ENCODE measurements at places on chromosomes 12 and 14. TPM values are rescaled to one million over a fixed set of nuclear protein-coding genes. Genes with fewer than 3 reads are reported as not detected.

- peak; percentile 90 for DNase-seq
- H3K4me1 ChIP-seq, result peaks cover 11% of the 10 kb centered on the region
- H3K4me3 ChIP-seq, result no peak overlapping the region
- no peaks in the 10 kb centered on the region for H3K27me3 ChIP-seq
Observed at GRCh38 chr12:117486840-117487659, 125.6 kb upstream of the NOS1 start.

- no peak overlapping the region for H3K4me3 ChIP-seq
- no peak overlapping the region for H3K27ac ChIP-seq
- DNase-seq, result no peak
- H3K36me3 ChIP-seq, result no peaks in the 10 kb centered on the region
- H3K4me1 ChIP-seq, result no peaks in the 10 kb centered on the region
Observed at GRCh38 chr14:86296173-86296572, 766.2 kb downstream of the FLRT2 start.

GRCh38 chr14:22995889-22996625 is 13.7 kb upstream of the AJUBA start:
- no peak for DNase-seq
- no peaks in the 10 kb centered on the region for H3K4me1 ChIP-seq
- H3K4me3 ChIP-seq, result no peak overlapping the region
- no peaks in the 10 kb centered on the region for H3K27me3 ChIP-seq
- no peak overlapping the region for H3K27ac ChIP-seq

DNA sequence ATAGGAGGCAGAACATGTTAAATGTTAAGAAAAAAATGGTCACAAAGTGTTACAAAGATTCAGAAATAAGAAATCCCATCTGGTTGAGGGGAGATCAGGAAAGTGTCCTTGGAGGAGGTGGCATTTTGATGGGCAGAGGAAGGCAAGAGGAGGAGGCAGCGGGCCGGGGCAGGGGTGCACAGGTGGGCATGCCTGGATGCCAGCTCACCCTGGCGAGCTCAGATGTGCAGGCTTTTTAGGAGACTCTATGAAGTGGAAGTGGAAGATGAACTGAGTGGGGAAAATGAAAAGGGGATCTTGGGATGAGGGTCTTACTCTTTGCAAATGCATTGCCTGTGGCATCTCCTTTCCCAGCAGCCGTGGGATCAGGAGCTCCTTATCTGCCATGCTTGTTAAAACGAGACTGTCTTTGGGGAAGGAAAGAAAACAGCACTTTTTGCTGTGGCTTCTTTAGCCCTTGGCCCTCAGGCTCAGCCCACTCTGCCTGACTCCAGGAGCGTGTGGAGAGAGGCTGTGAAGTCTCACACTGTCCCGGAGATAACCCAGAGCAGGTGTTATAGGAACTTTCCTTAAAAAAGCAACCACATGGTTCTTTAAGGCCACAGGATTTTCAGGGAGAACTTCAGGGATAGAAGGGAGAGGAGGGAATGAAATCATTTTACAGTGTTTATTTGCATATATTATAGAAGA is 62.6 kb downstream of the ELK3 start:
- no peaks in the 10 kb centered on the region for H3K27me3 ChIP-seq
- peaks cover 22% of the 10 kb centered on the region for H3K36me3 ChIP-seq
- H3K27ac ChIP-seq, result no peak overlapping the region
- H3K4me3 ChIP-seq, result no peak overlapping the region

DNA sequence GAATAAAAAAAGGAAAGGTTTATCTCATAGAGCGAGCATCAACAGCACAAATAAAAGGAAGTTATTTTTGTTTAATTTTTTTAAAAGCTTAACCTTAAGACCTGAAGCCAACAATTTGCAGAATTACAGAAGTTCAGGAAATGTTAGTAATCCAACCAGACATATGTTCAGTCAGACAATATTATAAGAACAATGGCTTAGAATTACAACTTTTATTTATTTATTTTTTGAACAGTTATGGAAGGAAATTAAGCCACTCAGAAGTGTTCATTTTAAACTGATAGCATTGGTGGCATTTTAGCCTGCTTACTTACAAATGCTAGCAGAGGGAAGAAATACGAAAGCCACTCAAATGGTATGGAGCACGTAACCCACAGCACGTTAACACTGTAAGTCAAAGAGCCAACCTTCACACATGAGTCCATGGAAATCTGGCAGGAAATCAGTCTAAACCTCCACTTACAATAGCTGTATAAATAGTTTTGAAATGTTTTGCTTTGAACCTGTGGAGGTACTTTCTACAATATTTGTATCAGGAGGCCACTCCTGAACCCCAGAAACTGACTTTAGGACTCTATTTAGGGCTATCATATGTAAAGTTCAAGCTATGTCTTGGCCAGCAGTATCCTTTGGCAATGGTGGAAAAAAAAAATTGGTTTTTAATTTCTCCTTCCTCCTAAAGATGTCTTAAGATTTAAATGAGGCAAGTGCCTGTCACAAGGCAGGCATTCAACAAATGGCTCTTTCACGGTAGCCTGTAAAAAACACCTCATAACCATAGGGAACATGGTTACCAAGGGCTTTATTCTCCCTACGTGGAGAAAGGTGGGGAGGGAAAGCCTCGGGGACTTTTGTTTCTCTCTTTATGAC is 102.3 kb downstream of the ITPR2 start:
- H3K4me1 ChIP-seq, result no peaks in the 10 kb centered on the region
- H3K27ac ChIP-seq, result no peak overlapping the region
- DNase-seq, result no peak

- H3K27me3 ChIP-seq, result peaks cover 18% of the 10 kb centered on the region
- no peak for DNase-seq
- no peaks in the 10 kb centered on the region for H3K4me1 ChIP-seq
Observed at GRCh38 chr12:54853933-54854538, at the start of gene MUCL1. MUCL1 (plus strand) TSS chr12:54854516; CDS start chr12:54854583, 67 bp downstream.

- H3K4me1 ChIP-seq, result no peaks in the 10 kb centered on the region
- DNase-seq, result no peak
- H3K27me3 ChIP-seq, result no peaks in the 10 kb centered on the region
- H3K36me3 ChIP-seq, result no peaks in the 10 kb centered on the region
- H3K4me3 ChIP-seq, result no peak overlapping the region
- no peak overlapping the region for H3K27ac ChIP-seq
Observed at GRCh38 chr12:120749256-120749655, 23.6 kb downstream of the ACADS start.

DNA sequence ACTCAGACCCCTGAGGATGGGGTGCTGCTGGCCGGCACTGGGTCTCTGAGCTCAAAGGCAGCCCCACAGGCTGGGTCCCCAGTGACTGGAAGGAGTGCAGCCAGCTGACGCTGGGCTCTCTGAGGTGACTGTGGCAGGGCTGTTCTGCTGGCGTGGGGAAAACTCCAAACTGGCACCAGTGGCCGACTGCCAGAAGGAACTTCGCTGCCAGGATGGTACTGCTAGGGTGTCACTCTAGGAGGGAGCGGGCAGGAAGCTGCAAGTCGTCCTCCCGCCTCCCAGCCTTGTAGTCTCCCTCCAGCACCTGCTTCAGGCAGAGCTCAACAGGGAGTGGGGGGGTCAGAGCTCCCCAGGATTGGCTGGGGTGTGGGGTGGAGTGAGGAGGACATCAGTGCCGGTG is 41.3 kb downstream of the CDC42BPB start:
- DNase-seq, result no peak
- H3K36me3 ChIP-seq, result peaks cover 6% of the 10 kb centered on the region
- H3K27me3 ChIP-seq, result no peaks in the 10 kb centered on the region
- peaks cover 59% of the 10 kb centered on the region for H3K4me1 ChIP-seq
- no peak overlapping the region for H3K4me3 ChIP-seq

DNA sequence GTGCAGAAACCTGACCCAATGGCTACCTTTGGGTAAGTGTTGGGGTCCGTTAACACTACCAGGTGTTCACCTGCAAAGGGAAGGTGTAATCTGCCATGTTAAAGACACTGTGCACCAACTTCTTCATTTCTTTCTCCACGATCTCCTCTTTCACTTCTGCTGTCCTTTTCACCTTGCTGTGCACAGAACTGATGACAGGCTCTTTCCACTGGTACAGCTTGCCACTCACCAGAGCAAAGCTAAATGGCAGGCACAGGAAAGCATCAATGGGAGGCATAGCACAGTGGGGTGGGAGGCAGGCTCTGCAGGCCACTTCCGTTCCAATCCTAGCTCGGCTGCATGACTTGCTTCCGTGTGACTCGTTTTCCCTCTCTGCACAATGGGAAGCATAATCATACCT is 2.6 kb upstream of the C12orf76 start:
- no peak overlapping the region for H3K4me3 ChIP-seq
- DNase-seq, result no peak
- no peaks in the 10 kb centered on the region for H3K36me3 ChIP-seq
- peaks cover 27% of the 10 kb centered on the region for H3K4me1 ChIP-seq

GRCh38 chr12:122420471-122421162 is 1.9 kb downstream of the CLIP1 start:
- peak overlapping the region; percentile 61 for H3K4me3 ChIP-seq
- H3K27ac ChIP-seq, result peak overlapping the region; percentile 96
- peaks cover 30% of the 10 kb centered on the region for H3K4me1 ChIP-seq

DNA sequence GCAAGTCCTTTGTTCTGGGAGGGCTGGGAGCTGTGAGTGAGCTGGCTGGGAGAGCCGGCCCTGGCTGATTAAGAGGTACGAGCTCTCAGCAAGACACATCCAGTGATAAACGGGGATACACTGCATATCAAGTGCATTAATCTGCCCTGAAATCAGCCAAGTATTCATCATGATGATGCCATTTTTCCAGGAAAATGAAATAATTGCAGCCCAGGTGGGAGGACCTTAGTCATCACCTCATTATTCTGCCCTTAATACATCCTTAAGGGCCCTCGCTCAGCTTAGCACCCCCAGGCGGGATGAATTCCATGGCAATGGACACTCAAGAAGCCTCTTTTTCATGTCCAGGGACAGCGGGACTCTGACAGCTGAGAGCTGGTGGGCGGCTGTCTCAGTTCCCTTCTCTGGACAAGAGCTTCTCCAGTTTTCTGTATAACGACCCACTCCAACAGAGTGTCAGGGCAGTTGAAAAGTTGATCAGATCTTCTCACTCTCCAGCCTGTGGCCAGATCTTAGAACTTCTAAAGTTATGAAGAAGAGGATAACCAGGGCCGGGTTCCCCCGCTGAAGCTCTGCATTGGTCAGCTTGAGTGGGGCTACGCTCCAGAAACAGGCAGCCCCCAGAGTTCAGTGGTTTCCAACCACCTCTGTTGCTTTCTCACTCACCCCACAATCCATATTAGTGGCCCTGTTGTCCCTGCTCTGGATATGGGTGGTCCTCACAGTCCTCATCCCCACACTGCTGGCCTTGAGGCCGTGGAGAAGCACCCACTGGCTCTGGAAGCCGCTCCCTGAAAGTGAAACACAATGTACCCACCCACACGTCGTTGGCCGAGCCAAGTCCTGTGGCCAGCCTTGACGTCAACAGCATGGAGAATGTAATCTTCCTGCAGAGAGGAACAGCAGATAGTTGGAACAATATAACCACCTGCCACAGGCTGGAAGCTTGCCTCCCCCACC is 306.2 kb upstream of the DIO3 start:
- H3K36me3 ChIP-seq, result no peaks in the 10 kb centered on the region
- no peaks in the 10 kb centered on the region for H3K27me3 ChIP-seq
- no peak overlapping the region for H3K4me3 ChIP-seq
- H3K27ac ChIP-seq, result no peak overlapping the region

GRCh38 chr14:24674204-24674970 is 40.4 kb upstream of the GZMB start:
- H3K27me3 ChIP-seq, result no peaks in the 10 kb centered on the region
- no peaks in the 10 kb centered on the region for H3K36me3 ChIP-seq
- H3K4me1 ChIP-seq, result no peaks in the 10 kb centered on the region
- no peak for DNase-seq
- H3K27ac ChIP-seq, result no peak overlapping the region

GRCh38 chr12:71321531-71321930 is 118.1 kb upstream of the LGR5 start:
- no peaks in the 10 kb centered on the region for H3K36me3 ChIP-seq
- H3K4me1 ChIP-seq, result no peaks in the 10 kb centered on the region
- no peaks in the 10 kb centered on the region for H3K27me3 ChIP-seq

- H3K27ac ChIP-seq, result no peak overlapping the region
- no peaks in the 10 kb centered on the region for H3K27me3 ChIP-seq
- H3K4me3 ChIP-seq, result no peak overlapping the region
- H3K4me1 ChIP-seq, result no peaks in the 10 kb centered on the region
- DNase-seq, result no peak
- no peaks in the 10 kb centered on the region for H3K36me3 ChIP-seq
Observed at GRCh38 chr12:64268409-64268808, 46.3 kb upstream of the KICS2 start.

DNA sequence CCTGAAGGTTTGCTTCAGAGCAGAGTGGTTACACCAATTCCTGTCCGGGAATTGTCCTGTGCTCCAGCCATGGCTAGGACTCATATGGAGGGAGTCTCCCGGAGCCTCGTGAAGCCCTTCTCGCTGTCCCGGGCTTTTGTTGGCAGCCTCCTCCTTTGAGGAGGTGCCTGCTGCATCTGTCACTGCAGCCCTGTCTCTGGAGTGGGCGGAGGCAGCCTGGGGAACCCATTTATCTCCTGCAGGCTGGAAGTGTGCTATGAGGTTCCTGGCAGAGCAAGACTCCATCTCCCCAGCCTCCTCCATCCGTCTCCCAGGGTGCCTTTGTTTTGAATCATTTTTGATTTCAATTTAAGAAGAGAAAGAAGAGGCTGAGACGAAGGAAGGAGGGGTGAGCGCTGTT is 355.3 kb downstream of the GLT1D1 start:
- peaks cover 30% of the 10 kb centered on the region for H3K27me3 ChIP-seq
- no peak overlapping the region for H3K4me3 ChIP-seq
- no peak overlapping the region for H3K27ac ChIP-seq
- no peak for DNase-seq

SLC25A47 gene
- total RNA-seq, result not detected

PSME2 gene
- total RNA-seq, result 96.0 TPM

TAMALIN gene
- total RNA-seq, result not detected

IL23A gene
- 2.9 TPM for total RNA-seq

COL2A1 gene
- not detected for total RNA-seq

KRT72 gene
- total RNA-seq, result not detected

MANSC4 gene
- not detected for total RNA-seq

LHX5 gene
- total RNA-seq, result 0.65 TPM
